Immature natural killer cell (primary cell): ENCODE measurements at places on chromosomes 3 and 15.

DNA sequence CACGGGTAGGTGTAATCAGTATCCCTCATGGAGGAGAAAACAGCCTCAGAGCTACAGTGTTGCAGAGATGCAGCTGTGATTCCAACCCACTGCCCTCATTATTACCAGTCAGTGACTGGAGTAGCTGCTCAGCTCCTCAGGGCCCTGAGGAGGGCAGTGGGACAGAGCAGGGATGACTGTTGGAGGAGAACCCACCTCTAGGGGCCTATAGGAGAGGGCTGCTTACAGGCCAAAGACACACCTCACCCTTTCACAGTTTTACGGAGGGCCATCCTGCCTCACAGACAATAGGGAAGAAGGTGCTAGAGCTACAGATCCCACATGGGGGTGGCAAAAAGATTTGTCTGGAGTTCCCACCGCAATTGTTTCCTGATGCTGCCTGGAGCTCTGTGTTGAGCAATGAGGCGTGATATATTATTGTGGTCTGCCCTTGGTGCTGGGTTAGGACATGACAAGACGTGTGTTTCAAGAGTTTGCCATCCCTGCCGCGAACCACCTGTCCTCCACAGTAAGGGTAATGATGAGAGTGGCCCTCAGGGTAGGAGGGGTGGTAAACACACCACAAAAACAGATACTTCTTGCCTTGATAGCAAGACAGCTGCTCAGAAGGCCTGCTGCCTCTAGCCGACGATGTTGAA is 140.5 kb upstream of the TPM1 start:
- no peak overlapping the region for H3K4me3 ChIP-seq
- no peak overlapping the region for H3K27ac ChIP-seq
- H3K4me1 ChIP-seq, result no peaks in the 10 kb centered on the region
- no peaks in the 10 kb centered on the region for H3K36me3 ChIP-seq

- no peaks in the 10 kb centered on the region for H3K27me3 ChIP-seq
- no peak overlapping the region for H3K27ac ChIP-seq
- H3K36me3 ChIP-seq, result no peaks in the 10 kb centered on the region
- H3K4me1 ChIP-seq, result no peaks in the 10 kb centered on the region
- no peak for DNase-seq
- no peak overlapping the region for H3K4me3 ChIP-seq
Measured at GRCh38 chr3:154728285-154728684, 298.3 kb upstream of the GPR149 start.

DNA sequence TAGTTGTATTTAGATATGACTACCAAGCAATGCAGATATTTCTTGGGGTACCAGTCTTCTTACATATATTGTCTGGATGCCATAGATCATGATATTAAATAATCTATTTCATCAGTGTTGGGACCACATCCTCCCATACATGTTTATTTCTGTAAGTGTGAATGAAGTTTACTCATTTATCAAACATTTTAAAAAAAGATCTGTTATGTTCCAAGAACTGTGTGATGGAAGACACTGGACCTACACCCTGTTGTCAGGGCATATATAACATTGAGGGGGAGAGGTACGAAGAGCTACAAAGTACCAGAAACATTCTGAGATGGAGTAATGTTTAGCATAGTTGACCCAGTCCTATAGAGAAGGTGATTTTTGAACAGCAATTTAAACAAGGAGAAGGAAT is 26.6 kb downstream of the MBNL1 start:
- peaks cover 92% of the 10 kb centered on the region for H3K4me1 ChIP-seq
- H3K36me3 ChIP-seq, result peaks cover 17% of the 10 kb centered on the region
- peak overlapping the region; percentile 83 for H3K4me3 ChIP-seq
- peaks cover 2% of the 10 kb centered on the region for H3K27me3 ChIP-seq
- peak; percentile 30 for DNase-seq
- H3K27ac ChIP-seq, result peak overlapping the region; percentile 89

- H3K27ac ChIP-seq, result no peak overlapping the region
- no peaks in the 10 kb centered on the region for H3K36me3 ChIP-seq
- no peak overlapping the region for H3K4me3 ChIP-seq
- no peaks in the 10 kb centered on the region for H3K4me1 ChIP-seq
- H3K27me3 ChIP-seq, result no peaks in the 10 kb centered on the region
Measured at GRCh38 chr15:100794008-100794407, 85.6 kb upstream of the ALDH1A3 start.

DNA sequence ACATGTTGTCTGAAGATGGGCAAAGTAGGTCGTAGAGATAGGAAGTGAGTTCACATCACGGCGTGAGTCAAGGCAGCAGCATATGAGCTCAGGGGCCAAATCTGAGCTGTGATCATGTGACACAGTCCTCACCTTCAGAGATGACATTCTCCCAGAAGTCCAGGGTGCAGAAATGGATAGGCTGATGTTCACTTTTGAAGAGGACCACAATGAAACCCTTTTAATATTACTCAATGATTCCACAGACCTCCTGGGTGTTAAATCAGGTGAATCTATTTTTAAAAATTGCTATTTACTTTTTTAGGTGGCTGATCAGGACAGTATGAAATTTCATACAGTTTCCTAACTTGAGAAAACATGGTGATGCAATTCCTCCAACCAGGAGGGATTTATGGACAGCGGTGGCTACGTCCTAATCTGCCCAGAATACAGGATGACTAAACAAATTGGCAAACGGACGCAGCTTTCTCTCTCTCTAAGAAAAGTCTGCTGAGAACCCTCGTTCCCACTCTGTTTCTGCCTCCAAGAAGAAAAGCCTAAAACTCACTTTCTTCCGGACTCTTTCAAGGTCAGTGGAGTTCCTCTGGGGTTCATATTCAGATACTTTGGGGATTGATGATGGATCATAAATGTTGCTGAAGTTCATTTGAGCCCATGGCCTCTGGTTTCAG is 34.4 kb downstream of the B3GNT5 start:
- DNase-seq, result no peak
- H3K4me3 ChIP-seq, result peak overlapping the region; percentile 53

DNA sequence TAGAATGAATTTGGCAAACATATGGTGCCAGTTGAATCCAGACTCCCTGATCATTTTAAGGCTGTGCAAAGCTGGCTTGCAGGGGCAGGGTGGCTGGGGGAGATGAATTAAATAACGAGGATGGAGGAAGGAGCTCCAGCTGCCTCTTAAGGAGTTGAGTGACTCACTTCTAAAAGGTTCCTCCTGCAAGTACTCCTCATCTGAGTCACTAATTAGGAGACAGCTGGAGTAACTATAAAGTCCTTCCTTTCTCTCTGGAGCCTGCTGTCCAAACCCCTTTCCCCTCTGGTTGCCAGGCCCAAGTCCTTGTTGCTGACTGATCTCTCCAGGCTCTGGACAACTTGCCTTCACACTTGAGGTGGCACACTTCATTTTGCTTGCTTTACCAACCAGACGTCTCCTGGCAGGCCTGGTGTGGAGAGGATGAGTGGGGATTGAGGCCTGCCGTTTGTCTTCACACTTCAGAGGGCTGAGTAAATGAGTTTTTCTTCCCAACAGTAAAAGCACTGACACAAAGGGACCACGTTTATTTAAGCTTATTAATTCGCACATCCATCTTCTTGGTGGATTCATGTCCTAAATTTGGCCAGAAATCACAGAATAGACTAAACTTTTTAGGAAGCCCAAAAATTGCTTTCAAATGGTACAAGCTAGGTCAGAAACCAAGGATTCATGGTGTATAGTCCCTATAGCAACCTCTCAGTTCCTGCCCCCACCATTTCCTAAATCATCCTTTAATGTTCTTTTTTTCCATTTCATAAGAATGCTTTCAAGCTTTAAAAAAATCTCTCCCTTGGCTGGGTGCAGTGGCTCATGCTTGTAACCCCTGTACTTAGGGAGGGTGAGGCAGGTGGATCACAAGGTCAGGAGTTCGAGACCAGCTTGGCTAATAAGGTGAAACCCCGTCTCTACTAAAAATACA is 90.5 kb upstream of the MYRIP start:
- no peak for DNase-seq
- H3K4me3 ChIP-seq, result no peak overlapping the region
- no peak overlapping the region for H3K27ac ChIP-seq
- H3K4me1 ChIP-seq, result no peaks in the 10 kb centered on the region
- no peaks in the 10 kb centered on the region for H3K36me3 ChIP-seq
- H3K27me3 ChIP-seq, result peaks cover 2% of the 10 kb centered on the region

DNA sequence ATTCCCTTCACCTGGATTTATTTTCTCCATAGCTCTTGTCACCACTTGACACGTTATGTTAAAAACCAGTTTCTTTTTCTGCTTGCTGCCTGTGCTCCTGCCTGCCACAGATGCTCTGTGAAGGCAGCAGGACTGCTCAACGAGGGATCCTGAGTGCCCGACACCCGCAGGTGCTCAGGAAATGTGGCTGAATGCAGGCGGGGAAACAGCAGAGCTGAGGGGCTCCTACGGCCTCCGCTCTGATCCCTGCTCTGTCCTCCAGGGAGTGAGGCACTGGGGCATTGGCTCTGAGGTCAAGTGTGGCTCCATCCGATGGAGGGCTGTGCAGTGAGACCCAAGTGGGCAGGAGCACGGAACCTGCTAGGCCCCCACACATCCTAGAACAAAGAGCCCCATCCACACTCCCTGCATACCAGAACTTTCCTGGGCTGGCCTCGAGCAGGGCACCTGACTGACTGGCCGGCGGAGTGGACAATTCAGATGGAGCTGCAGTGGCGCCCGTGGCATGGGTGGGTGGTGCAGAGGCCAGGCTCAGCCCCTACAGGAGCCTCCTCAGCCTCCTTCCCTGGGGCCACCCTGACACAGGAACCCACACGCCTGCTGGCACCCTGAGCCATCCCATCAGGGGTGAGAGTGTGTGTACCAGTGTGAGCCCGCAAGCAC is 27.9 kb downstream of the IQSEC1 start:
- DNase-seq, result no peak
- peak overlapping the region; percentile 74 for H3K27ac ChIP-seq
- H3K4me3 ChIP-seq, result no peak overlapping the region
- H3K27me3 ChIP-seq, result no peaks in the 10 kb centered on the region
- no peaks in the 10 kb centered on the region for H3K36me3 ChIP-seq
- H3K4me1 ChIP-seq, result peaks cover 56% of the 10 kb centered on the region

GRCh38 chr3:10601151-10601856 is 95.9 kb upstream of the ATP2B2 start:
- no peaks in the 10 kb centered on the region for H3K36me3 ChIP-seq
- H3K4me1 ChIP-seq, result no peaks in the 10 kb centered on the region
- H3K4me3 ChIP-seq, result no peak overlapping the region
- no peak overlapping the region for H3K27ac ChIP-seq
- no peak for DNase-seq
- H3K27me3 ChIP-seq, result peaks cover 2% of the 10 kb centered on the region

DNA sequence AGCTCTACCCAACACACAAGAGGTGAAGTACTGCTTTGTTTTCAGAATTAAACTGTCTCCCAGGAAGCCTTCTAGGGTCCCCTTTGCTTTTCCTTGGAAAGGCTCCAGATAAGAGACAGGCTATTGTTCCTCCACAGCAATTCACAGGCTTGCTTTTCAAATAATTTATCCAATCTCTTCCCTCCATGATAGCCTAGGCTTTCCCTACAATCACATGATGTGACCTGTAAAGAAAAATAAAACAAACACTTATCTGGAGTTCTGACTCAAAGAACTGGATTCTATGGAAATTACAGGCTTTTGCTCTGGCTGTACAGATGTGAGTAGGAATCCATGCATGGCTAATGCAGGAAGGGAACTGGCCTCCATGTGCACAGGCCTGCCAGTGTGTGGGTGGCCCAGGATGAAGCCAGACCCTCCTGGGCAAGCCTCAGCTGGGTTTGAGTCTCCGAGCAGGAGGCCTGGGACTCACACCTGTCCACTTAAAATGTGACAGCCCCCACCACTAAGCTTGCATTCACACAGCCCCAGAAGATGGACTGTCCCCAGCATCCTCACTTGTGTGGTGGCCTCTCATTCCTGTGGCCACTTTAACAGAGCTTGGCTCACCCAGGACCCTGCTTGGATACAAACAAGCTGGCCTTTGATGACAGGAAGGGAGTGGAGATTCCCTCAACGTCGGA is 75.8 kb upstream of the LEKR1 start:
- peaks cover 8% of the 10 kb centered on the region for H3K36me3 ChIP-seq
- no peaks in the 10 kb centered on the region for H3K4me1 ChIP-seq
- no peak for DNase-seq
- no peak overlapping the region for H3K27ac ChIP-seq
- H3K4me3 ChIP-seq, result no peak overlapping the region
